ENCODE measurements at places on chromosomes 6 and 20. TPM values are rescaled to one million over a fixed set of nuclear protein-coding genes. Genes with fewer than 3 reads are reported as not detected.

DNA sequence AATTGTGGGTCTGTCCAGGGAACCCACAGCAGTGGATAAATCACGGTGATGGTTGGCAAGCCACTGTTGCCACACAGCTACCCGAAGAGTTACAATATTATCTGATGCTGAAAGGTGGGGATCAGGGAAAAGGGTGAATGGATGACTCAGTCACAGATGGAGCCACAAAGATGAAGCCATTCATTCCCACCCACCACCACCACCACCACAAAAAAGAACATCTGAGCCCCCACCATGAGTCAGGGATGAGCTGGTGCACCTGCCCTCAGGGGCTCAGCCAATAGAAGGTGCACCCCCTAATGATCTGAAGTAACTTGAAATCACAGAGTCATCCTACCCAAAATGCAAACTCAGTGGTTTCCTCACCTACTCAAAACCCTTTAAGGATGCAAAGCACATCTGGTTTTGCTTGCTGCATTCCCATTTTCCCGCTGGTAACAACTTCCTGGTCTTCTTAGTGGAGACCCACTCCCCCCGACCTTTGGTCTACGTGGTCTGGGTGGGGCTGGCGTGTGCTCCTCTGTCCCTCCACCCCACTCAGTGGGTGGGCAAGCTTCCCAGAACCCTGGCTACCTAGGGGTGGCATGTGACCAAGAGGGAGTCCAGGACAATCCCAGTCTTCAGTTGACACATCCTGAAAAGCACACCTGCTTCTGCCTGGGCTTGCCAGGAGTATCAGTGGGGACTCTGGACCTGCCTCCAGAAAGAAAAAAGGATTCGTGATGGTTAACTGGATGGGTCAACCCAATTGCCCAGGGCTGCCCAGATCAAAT is 125.5 kb downstream of the ANKRD60 start:
- no peak overlapping the region for H3K27ac ChIP-seq
- peaks cover 2% of the 10 kb centered on the region for H3K27me3 ChIP-seq
- H3K36me3 ChIP-seq = no peaks in the 10 kb centered on the region
- no peak overlapping the region for H3K4me3 ChIP-seq
- no peak for DNase-seq
- peaks cover 11% of the 10 kb centered on the region for H3K4me1 ChIP-seq

- no peak for DNase-seq
- peaks cover 5% of the 10 kb centered on the region for H3K27me3 ChIP-seq
- peaks cover 5% of the 10 kb centered on the region for H3K36me3 ChIP-seq
- no peak overlapping the region for H3K4me3 ChIP-seq
These were observed 19.3 kb downstream of the MAFB start for GRCh38 chr20:40669692-40670091.

The UNC5CL gene
- total RNA-seq = 0.59 TPM

- no peaks in the 10 kb centered on the region for H3K36me3 ChIP-seq
- H3K27ac ChIP-seq = no peak overlapping the region
- peaks cover 5% of the 10 kb centered on the region for H3K27me3 ChIP-seq
- H3K4me3 ChIP-seq = no peak overlapping the region
These were observed 52.7 kb upstream of the MYB start for GRCh38 chr6:135128268-135128914.

The HAO1 gene
- not detected for total RNA-seq

The NOX3 gene
- not detected for total RNA-seq

Data from endothelial cell (in vitro differentiated cells).